RPMI7951 (cell line): ENCODE measurements at places on chromosomes 3 and 15. TPM values are rescaled to one million over a fixed set of nuclear protein-coding genes. Genes with fewer than 3 reads are reported as not detected.

- DNase-seq, result no peak
These were observed 423.5 kb upstream of the ARPP21 start for GRCh38 chr3:35215525-35216500.

DNA sequence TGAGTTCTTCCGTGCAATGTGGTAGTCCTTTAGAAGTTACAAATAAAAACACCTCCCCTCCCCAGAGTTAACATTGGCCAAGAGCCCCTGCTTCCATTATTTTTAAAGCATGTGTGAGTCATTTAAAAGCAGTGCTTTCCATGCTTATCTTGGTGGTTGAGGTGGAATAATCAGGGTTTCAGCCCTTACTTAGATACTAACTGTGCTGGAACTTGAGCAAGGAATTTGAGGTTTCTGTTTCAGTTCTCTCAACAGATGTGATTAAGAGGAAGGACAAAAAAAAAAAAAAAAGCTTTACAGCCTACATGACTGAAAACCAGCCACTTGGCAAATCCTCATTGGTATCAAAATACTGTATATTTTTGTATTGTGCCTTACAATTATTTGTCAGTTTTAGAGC is 64.5 kb downstream of the CGNL1 start:
- peak; percentile 85 for DNase-seq

- no peak for DNase-seq
These were observed 47.5 kb downstream of the LRRFIP2 start for GRCh38 chr3:37126856-37127255.

DNA sequence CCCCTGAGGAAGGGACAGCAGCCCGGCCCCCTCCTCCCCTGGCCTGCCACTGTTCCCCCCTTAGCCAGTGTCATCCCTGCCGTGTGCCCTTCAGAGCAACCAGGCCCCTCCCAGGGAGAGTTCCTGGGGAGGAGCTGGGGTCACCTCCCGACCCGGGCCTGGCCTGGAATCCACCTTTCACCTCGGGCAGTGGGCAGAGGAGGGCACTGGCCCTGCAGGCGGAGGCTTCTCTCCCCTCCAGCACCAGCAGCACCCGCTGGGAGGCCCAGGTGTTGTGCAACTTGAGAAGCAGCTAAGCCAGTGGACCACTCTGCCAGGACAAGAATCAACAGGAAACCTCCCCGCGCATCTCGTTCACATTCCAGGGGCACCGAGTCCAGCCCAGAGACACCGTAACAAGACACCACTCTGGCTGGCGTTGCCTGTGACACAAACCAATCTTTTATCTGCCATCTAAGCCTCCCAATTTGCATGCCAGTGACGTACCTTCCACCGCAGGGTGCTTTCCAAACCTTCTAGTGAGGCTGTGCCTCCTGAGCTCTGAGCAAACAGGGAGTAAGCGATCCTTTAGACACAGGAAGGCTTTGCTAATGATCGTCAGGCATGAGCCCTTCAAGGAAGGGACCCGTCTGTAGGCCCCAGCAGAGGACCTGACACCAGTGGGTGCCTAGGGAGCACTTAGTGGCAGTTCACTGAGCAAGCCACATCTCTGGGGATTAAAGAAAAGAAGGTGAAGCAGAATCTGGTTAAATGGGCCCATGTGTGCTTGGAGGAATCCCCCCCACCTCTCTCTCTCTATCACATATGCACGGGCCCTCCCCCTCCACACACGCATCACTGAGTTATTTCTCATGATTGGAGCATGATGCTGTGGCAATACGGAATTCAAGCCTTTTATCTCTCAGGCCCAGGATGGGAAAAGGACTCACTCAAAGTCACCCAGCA is 98.9 kb upstream of the TLE3 start:
- peak; percentile 96 for DNase-seq

GRCh38 chr3:67624078-67624477 is 30.3 kb downstream of the SUCLG2 start:
- no peak for DNase-seq

- DNase-seq, result no peak
These were observed 191.6 kb downstream of the KCNAB1 start for GRCh38 chr3:156311930-156312329.

DNA sequence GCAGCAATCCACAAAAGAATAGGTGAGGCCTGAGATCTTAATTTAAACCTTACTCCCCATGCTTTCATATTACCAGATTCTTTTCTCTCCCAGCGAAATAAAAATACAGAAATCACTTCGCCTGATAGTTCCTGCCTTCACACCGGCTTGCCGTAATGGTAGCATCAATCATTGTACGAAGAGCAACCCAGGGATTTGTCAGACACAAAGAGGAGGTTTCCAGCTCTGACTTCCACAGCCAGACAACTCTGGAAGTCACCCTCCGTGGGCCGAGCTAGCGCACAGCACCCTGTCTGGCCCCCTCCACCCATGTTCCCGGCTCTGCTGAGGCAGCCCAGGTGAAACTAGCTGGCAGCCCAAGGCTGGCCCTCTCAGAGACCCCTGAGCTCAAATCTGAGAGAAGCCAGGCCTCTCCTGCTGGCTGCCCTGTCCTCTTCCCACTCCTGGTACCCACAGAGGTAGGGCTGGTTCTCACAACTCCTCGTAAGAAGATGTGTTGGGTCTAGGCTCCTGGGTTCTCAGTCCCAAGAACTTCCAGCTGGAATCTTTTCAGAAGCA is 156.9 kb upstream of the BNIP2 start:
- no peak for DNase-seq

- no peak for DNase-seq
These were observed 38.1 kb upstream of the SV2B start for GRCh38 chr15:91061997-91062396.

DNA sequence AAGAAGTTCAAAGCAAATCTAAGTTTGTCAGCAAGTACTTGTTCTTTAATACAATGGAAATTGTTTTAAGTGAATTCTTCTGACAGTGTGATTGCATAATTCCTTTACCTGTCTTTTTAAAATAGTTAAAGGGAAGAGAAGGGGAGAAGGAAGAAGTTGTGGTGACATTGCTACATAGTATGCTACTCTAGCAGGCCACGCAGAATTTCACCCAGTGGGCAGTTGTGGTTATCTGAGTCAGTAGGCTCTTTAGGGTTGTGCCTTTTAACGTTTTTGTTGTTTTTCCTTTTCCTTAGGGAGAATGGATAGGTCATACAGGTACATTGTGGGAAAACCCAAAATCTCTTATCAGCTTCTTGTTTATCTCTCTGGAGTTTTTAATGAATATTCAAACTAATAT is 40.4 kb downstream of the KIF15 start:
- no peak for DNase-seq

DNA sequence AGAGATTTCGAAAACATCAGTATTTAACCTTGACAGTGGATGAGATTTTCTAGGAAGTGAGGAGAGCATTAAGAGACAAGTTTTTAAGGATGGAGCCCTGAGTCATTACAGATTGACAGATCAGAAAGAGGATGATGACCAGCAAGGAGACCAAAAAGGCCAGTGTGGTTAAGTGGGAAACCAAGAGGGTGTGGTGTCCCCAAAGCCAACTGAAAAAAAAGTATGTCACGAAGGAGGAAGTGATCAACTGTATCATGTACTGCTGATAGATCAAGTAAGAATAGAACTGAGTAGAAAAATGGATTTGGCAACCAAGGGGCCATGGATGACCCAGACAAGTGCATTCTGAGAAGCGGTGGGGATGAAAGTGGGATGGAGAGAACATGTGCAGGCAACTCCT is 491.8 kb downstream of the FHIT start:
- DNase-seq, result peak; percentile 18

GRCh38 chr15:76526111-76526510 is 189.5 kb downstream of the ISL2 start:
- DNase-seq, result no peak

DNA sequence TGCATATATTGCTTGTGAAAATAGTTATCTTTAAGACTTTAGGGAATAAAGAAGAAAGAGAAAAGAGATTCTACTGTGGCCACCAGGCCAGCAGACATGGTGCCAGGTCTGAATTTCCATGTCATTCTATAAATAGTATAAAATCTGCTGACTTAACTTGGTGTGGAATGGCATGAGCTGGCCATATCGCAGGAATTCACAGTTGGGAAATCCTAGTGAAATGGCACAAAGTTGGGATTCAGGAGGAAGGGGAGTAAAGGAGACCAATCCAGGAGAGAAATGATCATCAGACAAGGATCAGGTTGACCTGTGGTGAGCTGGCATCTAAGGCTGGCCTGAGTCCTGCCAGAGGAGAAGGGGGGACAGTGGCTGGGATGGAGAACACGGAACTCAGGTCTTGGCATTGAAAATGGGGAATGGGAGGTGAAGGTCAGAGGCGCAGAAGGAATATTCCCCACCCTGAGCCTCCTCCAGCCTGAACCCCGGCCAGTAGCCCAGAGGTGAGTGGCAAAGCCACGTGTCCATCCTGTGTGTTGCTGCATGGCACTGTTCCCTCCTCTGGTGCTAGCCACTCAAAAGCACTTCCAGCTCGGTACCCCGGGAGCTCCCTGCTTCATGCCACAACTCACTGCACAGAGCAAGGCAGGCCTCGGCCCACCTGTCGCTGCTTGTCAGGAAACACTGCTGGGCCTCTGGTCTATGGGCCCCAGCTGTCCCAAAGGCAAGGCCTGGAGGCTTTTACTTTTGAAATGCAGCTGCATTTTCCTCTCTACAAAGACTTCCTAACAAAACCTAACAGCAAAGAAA is 51.4 kb downstream of the SSUH2 start:
- DNase-seq, result peak; percentile 29

DNA sequence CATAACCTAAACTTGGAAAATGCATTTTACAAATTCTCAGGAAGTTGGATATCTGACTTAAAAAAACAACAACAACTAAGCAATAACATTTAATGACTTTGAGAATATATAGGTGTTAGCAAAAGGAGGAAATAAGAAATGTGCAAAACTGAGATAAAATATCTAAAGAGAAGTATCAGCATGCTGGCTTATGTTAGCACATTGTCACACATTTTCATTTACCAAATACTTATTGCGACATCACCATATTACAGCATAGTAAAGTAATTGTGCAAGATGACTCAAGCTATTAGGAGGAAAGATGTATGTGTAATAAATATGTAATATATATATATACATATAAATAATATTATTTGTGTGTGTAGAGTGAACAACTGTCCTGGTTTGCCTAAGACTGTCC is 9.2 kb downstream of the PTX3 start:
- DNase-seq, result no peak

- DNase-seq, result no peak
These were observed 7.3 kb downstream of the ILDR1 start for GRCh38 chr3:122014741-122015140.

DNA sequence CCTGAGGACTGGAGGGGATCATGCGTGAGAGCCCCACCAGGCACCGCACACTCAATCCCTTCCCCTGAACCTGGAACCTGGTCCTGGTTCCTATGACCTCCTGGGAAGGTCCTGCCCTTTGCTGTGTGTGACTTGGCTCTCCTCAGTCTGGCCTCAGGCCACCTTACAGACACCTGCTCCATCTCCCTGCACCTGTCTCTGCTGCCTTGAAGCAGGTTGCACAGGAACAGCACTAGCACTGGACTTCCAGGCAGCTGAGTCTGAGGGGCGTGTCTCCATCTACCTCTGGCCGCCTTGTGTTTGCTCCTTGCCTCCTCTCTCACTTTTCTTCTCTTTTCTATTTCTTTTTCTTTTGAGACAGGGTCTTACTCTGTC is 15.4 kb downstream of the PSTPIP1 start:
- DNase-seq, result no peak

DNA sequence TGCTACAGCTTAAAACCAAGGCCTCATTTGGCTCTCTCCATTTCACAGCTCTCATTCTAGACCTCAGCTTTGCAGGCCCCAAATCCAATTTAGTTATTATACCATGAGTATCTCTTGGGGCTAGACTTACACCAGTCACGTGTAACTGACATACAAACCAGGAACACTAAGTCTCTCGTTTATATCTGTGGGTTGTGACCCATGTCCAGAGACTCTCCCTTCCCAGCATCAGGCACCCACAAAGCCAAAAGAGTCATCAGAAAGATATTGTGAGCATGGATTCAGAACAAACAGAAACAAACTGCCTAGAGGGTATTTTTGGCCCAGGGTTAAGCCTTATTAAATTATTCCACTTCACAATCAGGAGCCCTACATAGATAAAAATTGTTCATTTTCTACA is 5.6 kb upstream of the CCDC13 start:
- no peak for DNase-seq

GRCh38 chr3:17190353-17191078 is 305.8 kb downstream of the PLCL2 start:
- no peak for DNase-seq

GRCh38 chr15:66128116-66128680 is 125.4 kb downstream of the MEGF11 start:
- DNase-seq, result no peak

- DNase-seq, result no peak
These were observed 6.1 kb upstream of the HOMER2 start for GRCh38 chr15:82958638-82959037.

- no peak for DNase-seq
These were observed 22.0 kb downstream of the SLC4A7 start for GRCh38 chr3:27462228-27462627.

GRCh38 chr3:71903112-71903495 is 118.2 kb upstream of the PROK2 start:
- peak; percentile 23 for DNase-seq

DNA sequence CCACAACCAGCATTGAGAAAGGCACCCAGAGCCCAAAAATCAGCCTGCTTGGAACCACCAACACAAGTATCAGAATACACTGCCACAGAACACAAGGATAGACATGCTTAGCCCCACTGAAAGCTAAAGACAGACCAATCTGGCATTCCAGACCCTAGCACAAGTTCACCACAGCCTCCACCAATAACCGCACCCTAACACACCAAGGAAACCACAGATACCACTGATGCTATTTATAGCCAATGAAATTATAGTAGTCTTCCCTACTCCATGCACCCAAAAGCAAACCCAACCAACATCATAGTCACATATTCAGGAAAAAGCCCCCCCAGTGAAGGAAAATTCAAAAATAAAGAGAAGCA is 83.9 kb upstream of the STT3B start:
- DNase-seq, result peak; percentile 15

- DNase-seq, result peak; percentile 8
These were observed 452.1 kb upstream of the KCNMB2 start for GRCh38 chr3:178083906-178084866.

DNA sequence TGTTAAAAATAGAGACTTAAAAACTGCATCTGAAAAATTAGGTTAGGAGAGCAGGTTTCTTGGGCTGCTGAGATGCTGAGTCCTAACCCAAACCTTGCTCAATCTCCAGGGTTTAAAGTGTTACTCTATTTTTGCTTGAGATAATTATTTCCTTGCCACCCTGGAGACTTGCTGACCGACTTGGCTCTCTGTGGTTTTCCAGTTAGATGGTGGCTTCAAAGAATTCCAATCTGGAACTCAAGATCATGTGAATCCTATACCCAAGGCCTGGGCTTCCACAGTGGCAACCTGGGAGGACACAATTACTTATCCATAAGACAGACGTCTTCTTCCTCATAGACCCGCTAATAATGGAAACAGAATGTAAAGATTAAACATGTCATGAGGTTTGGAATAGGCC is 47.7 kb downstream of the SUMF1 start:
- peak; percentile 48 for DNase-seq

The CCR8 gene
- not detected in 2 replicates for total RNA-seq

The HCLS1 gene
- total RNA-seq, result 0.24 and 0.39 TPM in 2 replicates

The GOLGA6B gene
- total RNA-seq, result not detected in 2 replicates

The SH2D7 gene
- total RNA-seq, result not detected in 2 replicates

The ZNF662 gene
- total RNA-seq, result 0.29 and 0.72 TPM in 2 replicates

The GOLGA6L10 gene
- 0.10 and 0.24 TPM in 2 replicates for total RNA-seq

The NOX5 gene
- total RNA-seq, result 2.2 and 2.9 TPM in 2 replicates

The PDZRN3 gene
- total RNA-seq, result 3.5 and 3.8 TPM in 2 replicates

The NDUFAF3 gene
- 260 and 301 TPM in 2 replicates for total RNA-seq

The TTC23 gene
- 37.0 and 38.3 TPM in 2 replicates for total RNA-seq

The HLTF gene
- total RNA-seq, result 89.6 and 92.8 TPM in 2 replicates

The FRMD5 gene
- total RNA-seq, result 9.3 and 10.2 TPM in 2 replicates
